A673 (cell line): ENCODE measurements at places on chromosomes 16 and 17. TPM values are rescaled to one million over a fixed set of nuclear protein-coding genes. Genes with fewer than 3 reads are reported as not detected.

The SLC2A4 gene
- 0.67 and 1.6 TPM in 2 replicates for total RNA-seq

The KRTAP4-9 gene
- total RNA-seq, result 1.0 and 1.2 TPM in 2 replicates

The KRT28 gene
- total RNA-seq, result not detected in 2 replicates

The UMOD gene
- not detected in 2 replicates for total RNA-seq

The NT5M gene
- 2.6 and 4.8 TPM in 2 replicates for total RNA-seq

The IL17C gene
- total RNA-seq, result 0.28 TPM in 1 of 2 replicates, not detected in the other

DNA sequence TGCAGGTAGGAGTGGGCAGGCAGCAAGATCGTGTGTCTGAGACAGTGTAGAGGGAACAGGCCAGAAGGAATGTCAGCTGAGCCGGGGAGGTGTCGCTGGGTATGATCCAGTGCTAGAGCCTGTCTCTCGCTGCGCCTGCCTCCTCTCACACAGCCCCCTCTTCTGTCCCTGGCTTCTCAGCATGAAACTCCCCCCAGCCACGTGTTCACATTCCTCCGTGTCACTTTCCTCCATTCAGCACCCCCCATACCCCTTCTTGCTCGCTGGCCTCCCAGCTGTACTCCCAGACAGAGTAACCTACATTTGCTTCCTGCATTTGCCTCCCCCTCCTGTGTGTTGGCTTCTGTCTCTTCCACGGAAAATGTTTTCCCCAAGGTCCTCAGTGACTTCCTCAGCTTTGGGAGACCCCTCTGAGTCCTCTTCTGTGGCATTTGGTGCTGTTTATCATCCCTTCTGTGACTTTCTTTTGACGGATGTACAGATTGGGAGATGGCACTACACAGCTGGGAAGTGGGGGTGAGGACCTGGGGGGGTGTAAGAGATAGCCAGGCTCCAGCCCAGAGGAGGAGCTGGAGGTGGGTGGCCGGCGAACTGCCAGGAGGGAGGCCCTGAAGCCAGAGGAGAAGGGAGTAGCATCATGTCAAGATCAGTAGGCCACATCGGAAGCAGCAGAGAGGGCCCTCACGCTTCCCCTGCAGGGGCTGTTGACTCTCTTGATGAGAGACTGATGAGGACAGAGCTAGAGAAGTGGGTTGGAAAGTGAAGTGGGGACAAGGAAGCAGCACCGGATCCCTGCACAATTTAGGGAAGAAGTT is 19.2 kb downstream of the SGF29 start:
- no peak for DNase-seq

- no peak for DNase-seq
Observed at GRCh38 chr16:56593573-56594291, 4.4 kb downstream of the MT3 start.

DNA sequence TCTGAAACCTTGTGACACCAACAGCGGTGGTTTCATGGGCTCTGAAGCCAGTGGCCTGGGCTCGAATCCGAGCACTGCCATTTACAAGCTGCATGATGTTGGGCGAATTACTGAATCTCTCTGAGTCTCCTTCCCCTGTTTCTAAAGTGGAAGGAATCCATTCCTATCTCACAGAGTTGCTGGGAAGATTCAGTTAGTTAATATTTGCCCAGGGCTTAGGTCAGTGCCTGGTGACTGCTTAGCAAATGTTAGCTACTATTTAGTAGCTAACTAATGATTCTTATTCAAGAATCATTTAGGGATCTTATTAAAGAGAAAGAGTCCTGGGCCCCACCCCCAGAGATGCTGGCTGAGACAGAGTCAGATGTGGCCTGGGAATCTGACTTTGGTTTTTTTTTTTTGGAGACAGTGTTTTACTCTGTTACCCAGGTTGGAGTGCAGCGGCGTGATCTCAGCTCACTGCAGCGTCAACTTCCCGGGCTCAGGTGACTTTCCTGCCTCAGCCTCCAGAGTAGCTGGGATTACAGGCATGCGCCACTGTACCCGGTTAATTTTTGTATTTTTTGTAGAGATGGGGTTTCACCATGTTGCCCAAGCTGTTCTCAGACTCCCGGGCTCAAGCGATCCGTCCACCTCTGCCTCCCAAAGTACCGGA is 33.6 kb upstream of the RAI1 start:
- DNase-seq, result no peak

DNA sequence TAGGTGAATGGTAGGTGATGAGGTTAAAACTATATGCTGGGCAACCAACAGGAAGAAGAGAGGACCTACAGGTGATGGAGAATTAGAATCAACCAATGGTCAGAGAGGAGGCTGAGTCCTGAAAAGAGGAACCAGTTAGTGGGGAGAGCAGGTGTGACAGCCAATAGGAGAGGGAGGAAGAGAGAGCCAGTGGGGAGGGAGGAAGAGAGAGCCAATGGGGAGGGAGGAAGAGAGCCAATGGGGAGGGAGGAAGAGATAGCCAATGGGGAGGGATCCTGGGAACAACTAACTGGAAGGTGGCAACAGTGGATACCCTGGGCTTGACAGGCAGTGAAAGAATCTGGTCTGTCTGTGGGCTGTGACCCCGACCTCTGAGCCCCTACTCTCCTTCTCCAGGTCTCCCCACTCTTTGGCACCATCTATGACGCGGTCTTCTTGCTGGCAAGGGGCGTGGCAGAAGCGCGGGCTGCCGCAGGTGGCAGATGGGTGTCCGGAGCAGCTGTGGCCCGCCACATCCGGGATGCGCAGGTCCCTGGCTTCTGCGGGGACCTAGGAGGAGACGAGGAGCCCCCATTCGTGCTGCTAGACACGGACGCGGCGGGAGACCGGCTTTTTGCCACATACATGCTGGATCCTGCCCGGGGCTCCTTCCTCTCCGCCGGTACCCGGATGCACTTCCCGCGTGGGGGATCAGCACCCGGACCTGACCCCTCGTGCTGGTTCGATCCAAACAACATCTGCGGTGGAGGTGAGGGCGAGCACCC is 3.7 kb downstream of the GUCY2D start:
- peak; percentile 37 for DNase-seq

DNA sequence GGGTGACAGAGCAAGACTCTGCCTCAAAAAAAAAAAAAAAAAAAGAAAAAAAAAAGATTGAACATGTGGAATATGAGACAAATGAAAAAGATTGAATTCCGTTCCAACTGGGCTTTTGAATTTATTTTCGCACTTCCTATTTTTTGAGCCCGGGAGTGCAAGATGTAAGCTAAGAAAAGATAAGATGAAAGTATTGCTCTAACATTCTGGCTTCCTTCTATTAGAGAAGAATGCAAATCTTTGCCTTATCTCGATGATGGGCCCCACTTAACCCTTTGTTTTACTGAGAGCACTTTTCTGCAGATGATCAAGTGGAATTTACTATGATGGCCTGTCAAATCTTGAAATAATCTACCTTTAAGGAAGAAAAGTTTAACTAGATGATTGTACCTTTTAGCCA is 96.3 kb downstream of the WWOX start:
- DNase-seq, result no peak

GRCh38 chr17:17403899-17404576 is 72.8 kb upstream of the MED9 start:
- no peak for DNase-seq

- no peak for DNase-seq
Observed at GRCh38 chr16:72590151-72590937, 418.4 kb upstream of the PMFBP1 start.

- no peak for DNase-seq
Observed at GRCh38 chr16:53913920-53914319, 210.0 kb downstream of the FTO start.
